ENCODE measurements at places on chromosomes 3 and 15. TPM values are rescaled to one million over a fixed set of nuclear protein-coding genes. Genes with fewer than 3 reads are reported as not detected.

DNA sequence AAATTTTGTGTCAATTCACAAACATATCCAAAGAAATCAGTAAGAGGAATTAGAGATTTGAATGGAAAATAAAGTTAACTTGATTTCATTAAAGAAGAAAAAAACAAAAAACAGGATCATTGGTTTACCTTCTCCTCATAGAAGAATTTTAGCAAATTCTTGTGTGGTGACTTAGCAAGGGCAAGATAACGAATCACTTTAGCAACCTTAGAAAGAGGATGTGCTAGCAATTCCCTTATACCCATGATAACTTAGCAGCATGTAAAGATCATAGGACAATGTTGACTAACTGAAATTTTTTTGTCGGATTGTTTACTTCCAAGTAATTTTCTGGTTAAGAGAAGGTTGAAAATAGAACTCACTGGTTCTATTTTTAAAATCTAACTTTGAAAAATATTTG, 609.3 kb downstream of the GBE1 start:
- H3K4me3 ChIP-seq = no peak overlapping the region
- no peak overlapping the region for H3K27ac ChIP-seq
- no peak for DNase-seq
- no peaks in the 10 kb centered on the region for H3K36me3 ChIP-seq
- H3K4me1 ChIP-seq = no peaks in the 10 kb centered on the region

- H3K27ac ChIP-seq = no peak overlapping the region
- H3K4me1 ChIP-seq = no peaks in the 10 kb centered on the region
- peaks cover 81% of the 10 kb centered on the region for H3K27me3 ChIP-seq
- H3K36me3 ChIP-seq = no peaks in the 10 kb centered on the region
Measured at GRCh38 chr15:96415513-96416217, 85.2 kb downstream of the NR2F2 start.

DNA sequence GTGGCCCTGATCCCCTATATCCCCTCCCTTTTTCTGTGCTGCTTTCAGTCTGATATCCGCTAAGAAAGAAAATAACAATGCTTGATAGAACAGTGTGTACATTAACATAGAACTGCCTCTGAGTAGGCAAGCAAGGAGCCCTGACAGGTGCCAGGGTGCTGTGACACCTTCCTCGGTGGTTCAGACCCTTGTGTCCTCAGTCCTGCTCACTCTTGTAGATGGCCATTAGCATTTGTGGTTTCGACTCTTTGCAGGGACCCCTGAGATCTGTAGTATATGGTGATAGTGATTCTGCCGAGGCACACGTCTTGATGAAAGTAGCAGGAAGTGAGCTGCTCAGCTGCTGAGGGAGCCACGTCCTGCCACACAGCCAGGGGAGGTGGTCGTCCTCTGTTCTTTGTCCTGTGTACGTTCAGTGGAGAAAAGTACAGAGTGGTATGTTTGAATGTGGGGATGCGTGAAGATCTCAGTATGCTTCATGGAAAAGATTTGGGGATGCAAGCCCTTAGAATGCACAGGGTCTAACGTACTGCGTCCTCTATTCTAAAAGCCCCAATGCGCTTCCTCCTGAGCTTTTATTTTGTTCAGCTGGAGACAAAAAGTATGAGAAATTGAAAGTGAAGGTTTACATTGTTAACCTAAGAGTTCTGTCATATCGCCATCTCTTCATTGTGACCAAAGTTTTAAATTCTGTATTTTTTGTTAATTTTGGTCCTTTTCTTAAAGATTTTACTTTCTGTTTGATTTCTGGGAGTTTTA, 35.4 kb downstream of the PXYLP1 start:
- peak overlapping the region; percentile 78 for H3K4me3 ChIP-seq
- peak overlapping the region; percentile 98 for H3K27ac ChIP-seq
- H3K27me3 ChIP-seq = no peaks in the 10 kb centered on the region
- peak; percentile 58 for DNase-seq
- peaks cover 15% of the 10 kb centered on the region for H3K36me3 ChIP-seq

GRCh38 chr3:189040656-189041335, 131.0 kb upstream of the TPRG1 start:
- peaks cover 42% of the 10 kb centered on the region for H3K4me1 ChIP-seq
- peak overlapping the region; percentile 12 for H3K27ac ChIP-seq
- no peak overlapping the region for H3K4me3 ChIP-seq
- no peak for DNase-seq
- peaks cover 2% of the 10 kb centered on the region for H3K36me3 ChIP-seq
- no peaks in the 10 kb centered on the region for H3K27me3 ChIP-seq

GRCh38 chr3:2783261-2783660, 326.9 kb downstream of the IL5RA start:
- H3K36me3 ChIP-seq = no peaks in the 10 kb centered on the region
- H3K4me1 ChIP-seq = no peaks in the 10 kb centered on the region
- no peak for DNase-seq
- no peak overlapping the region for H3K4me3 ChIP-seq
- no peak overlapping the region for H3K27ac ChIP-seq
- H3K27me3 ChIP-seq = no peaks in the 10 kb centered on the region

DNA sequence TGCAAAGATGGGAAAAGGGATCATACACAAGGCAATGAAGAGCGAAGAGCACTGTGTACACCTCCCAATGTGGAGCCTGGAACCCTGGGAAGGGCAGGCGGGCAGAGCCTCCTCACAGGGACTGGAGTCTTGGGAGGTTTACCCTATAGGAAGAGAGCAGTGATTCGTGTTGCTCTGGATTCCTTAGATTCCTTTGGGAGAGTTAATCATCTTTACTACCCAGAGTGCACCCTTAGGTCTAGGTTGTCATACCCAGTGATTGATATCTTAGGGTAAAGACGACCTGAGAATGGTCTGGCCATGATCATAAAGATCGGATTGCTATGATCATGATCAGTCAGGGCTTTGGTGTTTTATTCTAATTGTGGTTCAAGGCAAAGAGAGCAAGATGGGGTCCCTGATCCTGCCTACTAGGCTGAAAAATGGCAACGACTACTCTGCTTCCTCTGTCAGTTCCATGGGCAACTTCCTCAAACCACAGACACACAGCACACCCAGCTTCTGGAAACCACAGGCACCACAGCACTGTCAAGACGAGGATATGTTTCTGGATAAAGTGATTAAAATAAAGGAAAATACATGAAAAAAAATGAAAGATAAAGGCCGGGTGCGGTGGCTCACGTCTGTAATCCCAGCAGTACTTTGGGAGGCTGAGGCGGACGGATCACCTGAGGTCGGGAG, 20.4 kb upstream of the MAP6D1 start:
- peaks cover 33% of the 10 kb centered on the region for H3K36me3 ChIP-seq
- no peaks in the 10 kb centered on the region for H3K4me1 ChIP-seq
- H3K4me3 ChIP-seq = no peak overlapping the region
- H3K27ac ChIP-seq = no peak overlapping the region
- no peaks in the 10 kb centered on the region for H3K27me3 ChIP-seq

DNA sequence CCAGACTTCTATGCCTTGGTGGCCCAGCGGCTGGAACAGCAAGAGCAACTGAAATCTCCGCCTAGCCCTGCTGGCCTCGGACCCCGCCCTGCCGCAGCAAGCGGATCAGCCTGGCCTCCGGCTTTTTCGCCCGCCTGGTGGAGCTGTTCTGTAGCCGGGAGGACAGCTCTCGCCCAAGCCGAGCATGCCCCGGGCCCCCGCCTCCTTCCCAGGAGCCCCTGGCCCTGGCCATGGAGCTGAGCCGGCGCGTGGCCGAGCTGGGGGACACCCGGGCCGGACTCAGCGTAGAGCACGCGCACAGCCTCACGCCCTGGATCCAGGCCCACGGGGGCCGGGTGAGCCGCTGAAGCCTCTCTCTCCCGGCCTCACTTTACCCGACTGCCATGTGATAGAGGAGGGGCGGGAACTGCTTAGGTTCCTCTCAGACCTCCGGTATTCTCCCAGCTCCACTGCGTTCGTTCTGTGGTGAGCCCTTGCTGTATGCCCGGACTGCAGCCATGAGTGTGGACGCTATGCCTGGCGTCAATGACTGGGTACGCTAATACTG, 24.1 kb upstream of the MRPL3 start:
- no peaks in the 10 kb centered on the region for H3K4me1 ChIP-seq
- DNase-seq = no peak
- H3K36me3 ChIP-seq = no peaks in the 10 kb centered on the region
- no peak overlapping the region for H3K4me3 ChIP-seq
- peaks cover 28% of the 10 kb centered on the region for H3K27me3 ChIP-seq
- no peak overlapping the region for H3K27ac ChIP-seq

DNA sequence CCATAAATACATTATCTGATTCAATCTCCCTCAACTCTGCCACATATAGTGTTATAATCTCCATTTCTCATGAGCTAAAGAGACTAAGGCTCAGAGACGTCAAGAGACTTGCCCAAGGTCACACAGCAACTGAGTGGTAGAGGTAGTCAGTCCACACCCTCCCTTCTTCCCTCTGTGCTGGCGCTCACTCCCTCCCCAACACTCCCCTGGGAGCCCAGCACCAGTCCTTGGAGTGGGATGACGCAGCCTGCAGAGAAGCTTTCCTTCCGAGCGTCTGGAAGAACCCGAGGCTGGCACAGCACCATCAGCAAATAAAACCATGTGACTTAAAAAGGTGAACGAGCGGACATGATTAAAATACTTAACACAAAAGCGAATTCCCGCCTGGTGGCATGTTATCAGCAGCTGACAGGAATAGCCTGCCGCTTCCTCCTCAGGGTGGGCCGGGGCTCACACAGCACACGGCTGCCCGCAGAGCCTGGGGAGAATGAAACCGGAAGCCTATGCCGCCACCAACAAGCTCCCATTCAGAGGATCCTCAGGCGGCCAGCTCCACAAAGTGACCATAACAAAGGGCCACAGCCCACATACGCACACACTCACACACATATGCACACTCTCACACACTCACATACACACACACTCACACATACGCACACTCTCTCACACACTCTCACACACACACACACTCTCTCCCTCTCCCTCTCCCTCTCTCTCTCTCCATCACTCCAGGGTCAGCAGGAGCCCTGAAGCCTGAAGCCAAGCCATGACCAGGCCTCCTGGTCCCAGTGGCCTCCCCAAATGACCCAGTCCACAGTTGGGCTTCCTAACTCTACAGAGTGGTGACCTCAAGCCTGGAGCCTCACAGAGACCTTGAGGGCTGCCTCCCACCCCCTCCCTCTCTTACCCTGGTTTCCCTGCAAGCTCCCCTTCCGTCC, 120.5 kb downstream of the XXYLT1 start:
- H3K36me3 ChIP-seq = no peaks in the 10 kb centered on the region
- peak overlapping the region; percentile 35 for H3K4me3 ChIP-seq
- H3K4me1 ChIP-seq = peaks cover 45% of the 10 kb centered on the region
- peaks cover 2% of the 10 kb centered on the region for H3K27me3 ChIP-seq
- H3K27ac ChIP-seq = peak overlapping the region; percentile 78

DNA sequence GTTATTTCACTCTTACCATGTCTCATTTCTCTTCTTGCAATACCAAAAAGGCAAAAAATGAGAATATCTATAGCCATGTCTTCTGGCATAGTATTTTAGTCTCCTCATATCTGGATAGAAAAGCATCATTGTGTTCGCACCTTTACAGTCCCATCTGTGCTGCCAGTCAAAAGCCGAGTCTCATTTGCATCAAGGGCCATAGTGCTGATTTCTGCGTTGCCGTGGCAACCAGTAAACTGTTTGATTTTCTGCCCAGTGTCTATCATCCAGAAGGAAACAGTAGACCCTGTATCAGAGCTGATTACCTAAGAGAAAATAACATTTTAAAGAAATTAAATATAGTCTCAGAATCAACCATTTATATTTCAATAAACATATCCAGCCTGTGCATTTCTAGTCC, 86.1 kb upstream of the SERPINI2 start:
- no peaks in the 10 kb centered on the region for H3K4me1 ChIP-seq
- no peak overlapping the region for H3K27ac ChIP-seq
- H3K27me3 ChIP-seq = no peaks in the 10 kb centered on the region
- no peak for DNase-seq

DNA sequence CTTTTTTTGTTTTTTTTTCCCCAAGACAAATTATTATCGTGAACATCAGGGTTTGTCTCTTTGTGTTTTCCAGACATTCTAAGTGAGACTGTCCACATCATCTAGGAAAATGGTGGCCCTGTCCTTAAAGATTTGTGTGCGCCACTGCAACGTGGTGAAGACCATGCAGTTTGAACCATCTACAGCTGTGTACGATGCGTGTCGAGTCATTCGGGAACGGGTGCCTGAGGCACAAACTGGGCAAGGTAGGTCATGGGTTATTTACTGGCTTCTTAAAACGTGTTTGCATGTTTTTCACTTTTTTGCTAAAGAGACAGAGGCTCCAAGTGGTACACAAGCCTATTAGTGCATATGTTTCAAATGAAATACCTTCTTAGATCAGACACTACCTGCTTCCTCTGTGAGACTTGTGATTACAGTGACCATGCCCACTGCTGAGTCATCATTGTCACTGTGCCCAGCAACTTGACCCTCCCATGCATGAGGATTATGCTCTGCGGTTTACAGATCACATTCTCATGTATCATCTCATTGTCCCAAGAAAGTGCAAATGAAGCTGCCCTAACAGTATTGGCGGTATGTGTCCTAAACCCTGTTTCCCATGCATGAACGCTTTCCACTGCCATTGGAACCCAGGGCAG, 395.2 kb upstream of the TPM1 start:
- no peaks in the 10 kb centered on the region for H3K36me3 ChIP-seq
- no peak overlapping the region for H3K27ac ChIP-seq
- no peak for DNase-seq
- no peak overlapping the region for H3K4me3 ChIP-seq
- peaks cover 8% of the 10 kb centered on the region for H3K4me1 ChIP-seq

MBNL1 gene
- 559 TPM for total RNA-seq

UBL7 gene
- total RNA-seq = 52.2 TPM

RBP2 gene
- total RNA-seq = not detected

TLR9 gene
- total RNA-seq = 0.55 TPM

MRPL46 gene
- total RNA-seq = 25.9 TPM

SLC25A26 gene
- 12.0 TPM for total RNA-seq

TM4SF18 gene
- not detected for total RNA-seq

SCN11A gene
- total RNA-seq = 0.02 TPM

SH3GL3 gene
- total RNA-seq = not detected

GP5 gene
- 1.1 TPM for total RNA-seq

TGM4 gene
- total RNA-seq = not detected

IGDCC3 gene
- not detected for total RNA-seq

FOXP1 gene
- total RNA-seq = 116 TPM

C2CD4A gene
- total RNA-seq = not detected

Data from activated CD4-positive, alpha-beta T cell treated with anti-CD3 and anti-CD28 coated beads, Interleukin-2, amount 10 ng/mL, durations not matched to agents 7 days and 5 days (primary cell).